ENCODE measurements at places on chromosomes 1 and 21.

GRCh38 chr1:94383966-94384408 is 34.2 kb upstream of the ABCD3 start:
- no peak overlapping the region for H3K4me3 ChIP-seq
- H3K27ac ChIP-seq, result peak overlapping the region; percentile 90
- H3K4me1 ChIP-seq, result peaks cover 66% of the 10 kb centered on the region
- H3K36me3 ChIP-seq, result no peaks in the 10 kb centered on the region
- no peaks in the 10 kb centered on the region for H3K27me3 ChIP-seq
- peak; percentile 82 for DNase-seq

GRCh38 chr1:203271018-203271743 is 34.1 kb upstream of the BTG2 start:
- peaks cover 13% of the 10 kb centered on the region for H3K4me1 ChIP-seq
- no peaks in the 10 kb centered on the region for H3K36me3 ChIP-seq
- no peak overlapping the region for H3K4me3 ChIP-seq
- DNase-seq, result peak; percentile 65
- H3K27me3 ChIP-seq, result no peaks in the 10 kb centered on the region
- H3K27ac ChIP-seq, result no peak overlapping the region

DNA sequence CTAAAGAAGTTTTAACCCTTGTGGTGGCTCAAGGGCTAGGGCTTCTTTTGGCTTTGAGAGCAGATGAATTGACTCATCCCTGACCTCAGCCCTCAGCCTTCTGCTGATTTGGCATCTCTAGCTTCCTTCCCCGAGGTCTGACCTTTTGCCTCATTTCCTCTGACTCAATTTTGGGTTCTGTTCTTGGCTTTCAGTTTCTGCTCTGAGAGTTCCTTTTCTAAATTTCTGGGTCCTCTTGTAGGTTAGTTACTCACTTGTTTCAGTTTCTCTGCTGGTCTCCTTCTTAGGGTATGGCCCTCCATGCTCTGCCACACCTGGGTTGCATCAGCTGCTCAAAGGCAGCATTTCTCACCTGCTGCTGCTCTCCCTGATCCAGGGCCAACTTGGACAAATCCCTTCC is 19.4 kb downstream of the PDE4B start:
- H3K27ac ChIP-seq, result no peak overlapping the region
- H3K4me3 ChIP-seq, result no peak overlapping the region
- H3K4me1 ChIP-seq, result no peaks in the 10 kb centered on the region
- H3K36me3 ChIP-seq, result no peaks in the 10 kb centered on the region

DNA sequence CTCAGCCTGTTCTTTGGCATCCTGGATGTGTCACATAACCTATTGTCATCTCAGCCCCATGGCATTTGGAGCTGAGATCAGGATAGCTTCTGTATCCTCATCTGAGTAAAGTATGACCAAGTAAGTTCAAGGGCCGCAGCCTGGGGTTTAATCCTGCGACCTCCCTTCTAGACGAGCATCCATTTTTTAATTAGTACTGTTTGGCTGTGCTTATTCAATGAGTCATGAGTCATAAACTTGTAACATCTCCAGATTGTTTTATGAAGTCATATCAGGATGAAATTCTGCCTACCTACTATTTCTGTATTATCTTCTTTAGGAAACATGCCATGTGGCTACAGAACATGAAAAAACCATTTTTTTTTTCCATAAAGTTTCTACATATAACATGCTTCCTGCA is 119.1 kb downstream of the ERG start:
- no peak overlapping the region for H3K4me3 ChIP-seq
- no peaks in the 10 kb centered on the region for H3K36me3 ChIP-seq
- no peak for DNase-seq
- H3K27ac ChIP-seq, result no peak overlapping the region
- no peaks in the 10 kb centered on the region for H3K27me3 ChIP-seq

- H3K36me3 ChIP-seq, result no peaks in the 10 kb centered on the region
- no peaks in the 10 kb centered on the region for H3K4me1 ChIP-seq
- H3K27me3 ChIP-seq, result no peaks in the 10 kb centered on the region
- DNase-seq, result peak; percentile 40
- no peak overlapping the region for H3K27ac ChIP-seq
These were observed 52.3 kb downstream of the BCAR3 start for GRCh38 chr1:93629101-93630059.

DNA sequence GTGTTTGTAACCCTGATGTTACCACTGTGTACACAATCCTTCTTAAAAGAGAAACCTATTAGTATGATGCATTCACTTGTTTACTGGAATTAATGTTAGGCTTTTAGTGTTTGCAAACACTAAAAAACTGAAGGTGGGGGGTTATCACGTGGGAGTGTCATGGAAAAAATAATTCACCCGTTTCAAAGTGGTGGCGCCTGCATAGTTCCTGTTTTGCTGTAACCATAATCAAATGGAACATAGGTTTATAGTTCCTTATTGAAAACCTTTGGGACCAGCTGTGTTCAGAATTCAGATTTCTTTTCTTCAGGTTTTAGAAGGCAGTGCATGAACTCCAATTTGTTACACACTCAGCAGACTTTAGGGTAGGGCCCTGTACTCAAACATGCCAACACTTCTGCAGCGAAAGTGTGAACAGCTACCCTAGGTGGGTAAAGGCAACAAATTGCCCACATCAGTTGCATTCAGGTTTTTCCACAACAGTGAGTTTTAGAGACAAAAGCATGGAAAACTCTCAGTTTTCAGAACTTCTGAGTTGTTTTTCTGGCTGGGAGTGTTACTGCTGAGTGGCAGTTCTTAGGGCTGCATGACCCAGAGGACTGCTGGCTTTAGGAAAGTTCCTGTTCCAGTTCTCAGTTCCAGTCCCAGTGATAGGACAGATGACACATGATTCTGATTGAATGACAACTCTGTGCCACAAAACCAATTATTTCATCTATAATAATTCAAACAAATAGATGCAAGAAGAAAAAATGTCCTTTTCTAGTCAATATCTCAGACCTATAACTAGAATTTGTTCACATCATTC is 29.1 kb upstream of the IVNS1ABP start:
- H3K4me3 ChIP-seq, result no peak overlapping the region
- no peaks in the 10 kb centered on the region for H3K36me3 ChIP-seq
- H3K27me3 ChIP-seq, result no peaks in the 10 kb centered on the region
- no peak overlapping the region for H3K27ac ChIP-seq
- peaks cover 2% of the 10 kb centered on the region for H3K4me1 ChIP-seq
- no peak for DNase-seq

- H3K27ac ChIP-seq, result no peak overlapping the region
- H3K27me3 ChIP-seq, result no peaks in the 10 kb centered on the region
- no peaks in the 10 kb centered on the region for H3K4me1 ChIP-seq
- no peak overlapping the region for H3K4me3 ChIP-seq
- DNase-seq, result no peak
These were observed 20.5 kb upstream of the TENT5B start for GRCh38 chr1:27033043-27033746.

GRCh38 chr1:17549384-17549783 is 9.9 kb downstream of the ARHGEF10L start:
- H3K27ac ChIP-seq, result no peak overlapping the region
- H3K36me3 ChIP-seq, result no peaks in the 10 kb centered on the region
- DNase-seq, result no peak
- no peaks in the 10 kb centered on the region for H3K4me1 ChIP-seq
- no peaks in the 10 kb centered on the region for H3K27me3 ChIP-seq

- H3K27ac ChIP-seq, result peak overlapping the region; percentile 28
- no peak for DNase-seq
- H3K36me3 ChIP-seq, result no peaks in the 10 kb centered on the region
- H3K4me1 ChIP-seq, result peaks cover 35% of the 10 kb centered on the region
- H3K4me3 ChIP-seq, result no peak overlapping the region
- H3K27me3 ChIP-seq, result no peaks in the 10 kb centered on the region
These were observed 36.2 kb downstream of the KCTD3 start for GRCh38 chr1:215603319-215603718.

DNA sequence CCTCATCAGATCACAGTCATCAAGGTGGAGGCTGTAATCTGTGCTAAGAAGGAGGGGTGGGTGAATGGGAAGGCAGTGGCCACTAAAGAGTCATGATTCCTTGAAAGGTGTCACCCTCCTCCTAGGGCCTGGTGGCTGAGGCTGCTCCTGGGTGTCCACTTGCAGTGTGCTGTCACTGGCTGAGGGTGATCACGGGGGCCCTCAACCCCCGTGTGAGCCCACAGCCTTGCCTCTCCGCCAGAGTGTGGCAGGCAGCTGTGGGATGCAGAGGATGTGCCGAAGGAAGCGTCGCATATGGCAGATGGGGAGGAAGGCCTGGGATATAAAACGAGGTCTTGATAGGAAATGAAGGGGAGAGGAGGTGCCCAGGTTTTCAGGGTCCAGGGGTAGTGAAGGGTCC is 476.5 kb downstream of the PTPRU start:
- H3K4me3 ChIP-seq, result no peak overlapping the region
- no peaks in the 10 kb centered on the region for H3K36me3 ChIP-seq
- no peak overlapping the region for H3K27ac ChIP-seq
- no peak for DNase-seq

DNA sequence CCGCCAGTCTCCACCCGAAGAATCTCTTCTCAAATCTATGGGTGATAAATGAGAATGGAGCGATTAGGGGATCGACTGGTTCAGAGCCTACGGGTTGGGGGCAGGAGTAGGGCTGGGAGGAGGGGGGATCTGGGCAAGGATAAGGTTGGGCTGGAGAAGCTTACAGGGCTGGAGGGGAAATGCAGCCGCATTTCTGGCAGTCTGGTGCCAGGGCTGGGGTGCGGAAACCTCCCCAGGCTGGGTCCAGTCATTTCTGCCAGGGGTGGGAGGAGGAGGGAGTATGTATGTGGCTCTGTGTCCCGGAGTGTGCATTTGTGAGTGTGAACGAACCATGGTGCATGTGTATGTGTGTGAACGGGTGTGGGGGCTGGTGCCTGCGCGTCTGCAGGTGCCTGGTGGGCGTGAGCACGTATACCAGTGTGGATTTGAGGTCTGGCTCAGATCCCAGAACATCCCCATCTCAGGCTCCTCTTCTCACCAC is 10.2 kb downstream of the C1orf216 start:
- DNase-seq, result no peak
- no peaks in the 10 kb centered on the region for H3K4me1 ChIP-seq
- peak overlapping the region; percentile 45 for H3K27ac ChIP-seq
- peak overlapping the region; percentile 45 for H3K4me3 ChIP-seq
- no peaks in the 10 kb centered on the region for H3K27me3 ChIP-seq
- no peaks in the 10 kb centered on the region for H3K36me3 ChIP-seq

DNA sequence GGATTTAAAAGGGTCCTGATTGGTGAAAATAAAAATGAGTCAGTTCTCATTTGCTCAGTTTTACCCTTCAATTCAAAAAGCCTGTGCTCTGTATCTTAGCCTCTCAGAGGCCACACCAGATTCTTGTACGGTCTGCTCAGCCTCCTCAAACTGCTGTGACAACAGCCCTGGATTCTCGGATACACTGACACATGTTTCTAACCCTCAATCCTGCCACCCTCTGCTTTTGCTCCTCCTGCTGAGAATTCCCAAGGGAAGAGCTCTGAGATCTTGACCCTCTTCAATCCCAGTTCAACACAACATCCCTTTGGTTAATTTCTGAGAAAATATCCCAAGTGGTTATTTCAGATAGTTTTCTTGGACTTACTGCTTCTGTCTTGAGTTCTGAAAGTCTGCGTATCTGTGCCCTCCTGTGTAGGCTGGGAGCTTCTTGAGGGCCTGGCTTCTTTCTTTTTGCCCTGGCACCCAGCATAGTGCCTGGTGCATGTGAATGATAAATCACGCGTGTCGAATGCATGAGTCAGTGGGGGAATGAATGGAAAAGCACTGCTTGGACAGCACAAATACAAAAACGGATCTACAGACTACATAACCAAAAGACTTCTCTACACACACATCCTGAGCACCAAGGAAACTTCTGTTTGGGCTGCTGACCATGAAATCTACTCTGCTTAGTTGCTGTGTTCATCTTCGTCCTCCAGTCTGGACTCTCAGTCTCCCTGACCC is 24.5 kb downstream of the IRF2BP2 start:
- no peak overlapping the region for H3K27ac ChIP-seq
- no peaks in the 10 kb centered on the region for H3K4me1 ChIP-seq
- no peaks in the 10 kb centered on the region for H3K36me3 ChIP-seq
- no peaks in the 10 kb centered on the region for H3K27me3 ChIP-seq
- H3K4me3 ChIP-seq, result no peak overlapping the region

DNA sequence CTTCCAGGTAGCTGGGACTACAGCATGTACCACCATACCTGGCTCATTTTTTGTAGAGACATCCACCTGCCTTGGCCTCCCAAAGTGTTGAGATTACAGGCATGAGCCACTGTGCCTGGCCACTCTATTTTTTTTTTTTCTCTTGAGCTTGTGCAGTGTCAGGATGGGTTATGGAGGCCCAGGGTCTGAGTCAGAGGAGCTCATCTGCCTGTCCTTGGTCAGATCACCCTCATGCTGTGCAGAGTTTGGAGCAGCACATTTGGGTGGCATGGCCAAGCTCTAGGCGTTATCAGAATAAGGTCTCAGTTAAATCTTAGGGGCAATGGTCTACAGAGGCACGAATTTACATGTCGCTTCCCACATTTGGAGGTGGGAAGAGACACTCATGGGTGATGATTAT is 16.9 kb downstream of the METTL13 start:
- H3K27ac ChIP-seq, result no peak overlapping the region
- no peaks in the 10 kb centered on the region for H3K4me1 ChIP-seq
- H3K36me3 ChIP-seq, result peaks cover 2% of the 10 kb centered on the region
- H3K27me3 ChIP-seq, result no peaks in the 10 kb centered on the region

Measured in Caco-2 (cell line).